ENCODE measurements at places on chromosomes 1 and 21.

GRCh38 chr1:236494586-236495466 is 29.0 kb upstream of the LGALS8 start:
- DNase-seq: no peak

GRCh38 chr1:118073648-118074435 is 111.2 kb downstream of the SPAG17 start:
- DNase-seq: no peak

DNA sequence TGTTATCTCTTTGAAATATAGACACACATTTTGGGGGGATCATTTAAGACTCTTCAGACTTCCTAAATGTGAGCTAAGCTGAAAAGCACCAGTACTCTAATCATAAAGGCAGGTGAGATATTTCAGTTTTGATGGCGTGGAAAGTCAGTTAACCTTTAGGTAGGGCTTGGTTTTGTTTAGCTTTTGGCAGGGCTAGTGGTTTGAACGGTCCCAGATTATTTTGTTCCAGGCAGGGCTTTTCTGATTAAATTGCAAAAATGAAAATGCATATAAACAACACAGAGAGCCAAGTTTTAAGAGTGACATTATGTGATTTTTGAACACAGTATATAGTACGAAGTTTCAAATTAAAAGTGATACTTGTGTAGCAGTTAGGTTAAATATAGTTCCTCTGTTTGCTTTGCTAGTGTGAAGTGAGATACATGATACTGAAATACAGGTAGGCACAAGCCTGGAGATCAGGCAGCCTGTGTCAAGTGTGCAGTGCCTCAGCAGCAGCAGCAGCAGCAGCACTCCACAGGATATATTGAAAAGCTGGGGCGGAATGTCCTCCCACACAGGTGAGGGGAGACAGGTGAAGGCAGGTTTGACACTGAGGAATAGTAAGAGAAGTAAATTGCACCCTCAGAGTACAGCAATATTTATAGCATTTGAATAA is 47.4 kb downstream of the CAMTA1 start:
- no peak for DNase-seq

- DNase-seq: no peak
Observed at GRCh38 chr1:63864224-63864641, 90.4 kb downstream of the ROR1 start.

GRCh38 chr21:16563795-16564194 is 834.0 kb downstream of the USP25 start:
- no peak for DNase-seq

DNA sequence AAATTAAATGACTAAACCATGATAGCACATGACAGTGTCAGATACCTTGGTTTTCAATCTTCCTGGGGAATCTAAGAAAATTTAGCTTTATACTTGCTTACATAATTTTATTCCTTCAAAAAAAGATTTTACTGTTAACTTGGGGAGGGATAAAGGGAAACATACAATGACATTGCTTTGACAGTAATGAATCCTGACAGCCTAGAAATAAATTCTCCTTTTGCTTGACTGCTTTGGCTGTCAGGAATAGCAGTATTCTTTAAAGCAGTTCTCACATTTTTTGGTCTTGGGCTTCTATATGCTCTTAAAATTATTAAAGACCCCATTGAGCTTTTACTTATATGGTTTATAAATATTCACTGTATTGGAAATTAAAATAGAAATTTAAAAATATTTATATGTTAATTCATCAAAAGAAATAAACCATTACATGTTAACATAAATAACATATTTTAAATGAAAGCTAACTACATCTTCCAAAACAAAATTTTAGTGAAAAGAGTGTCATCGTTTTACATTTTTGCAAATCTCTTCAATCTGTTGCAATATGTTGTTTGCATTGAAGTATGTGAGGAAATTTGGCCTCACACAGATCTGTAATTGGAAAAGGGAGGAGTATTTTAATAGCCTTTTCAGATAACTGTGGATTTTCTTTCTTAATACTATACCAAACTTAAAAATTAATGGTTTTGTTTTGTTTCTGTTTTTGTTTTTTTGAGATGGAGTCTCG is 16.1 kb downstream of the EPHX4 start:
- no peak for DNase-seq

- DNase-seq: no peak
Observed at GRCh38 chr1:66730462-66730861, 21.8 kb upstream of the DYNLT5 start.

DNA sequence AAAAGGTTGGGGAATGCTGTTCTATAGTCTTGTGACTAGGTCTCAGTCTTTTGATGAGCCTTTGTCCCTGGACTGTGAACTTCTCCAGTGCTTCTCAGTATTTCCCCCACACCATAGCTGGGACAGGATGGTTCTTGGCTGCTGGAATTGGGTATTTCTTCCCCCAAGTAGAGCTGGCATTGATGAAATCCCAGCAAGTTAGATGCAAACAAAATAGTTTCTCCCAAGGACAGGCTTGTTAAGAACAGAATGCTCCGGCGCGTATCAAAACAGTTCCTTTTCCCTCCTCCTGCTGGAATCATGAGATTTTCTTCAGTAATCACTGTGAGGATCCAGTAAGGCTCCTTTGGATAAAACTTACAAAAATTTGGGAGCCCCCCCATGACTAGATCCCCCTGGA is 162.6 kb downstream of the PIK3R3 start:
- no peak for DNase-seq

DNA sequence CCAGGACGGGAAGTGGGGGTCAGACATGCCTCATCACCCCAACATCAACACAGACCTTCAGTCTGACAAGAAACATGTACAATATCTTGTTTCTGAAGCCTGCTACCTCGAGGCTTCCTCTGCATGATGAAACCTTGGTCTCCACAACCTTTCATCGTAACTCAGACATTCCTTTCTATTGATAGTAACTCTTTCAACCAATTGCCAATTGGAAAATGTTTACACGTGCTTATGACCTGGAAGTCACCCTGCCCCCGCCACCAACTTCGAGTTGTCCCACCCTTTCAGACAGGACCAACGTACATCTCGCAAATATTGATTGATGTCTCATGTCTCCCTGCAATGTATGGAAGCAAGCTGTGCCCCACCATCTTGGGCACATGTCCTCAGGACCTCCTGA is 159.5 kb downstream of the ETS2 start:
- no peak for DNase-seq

DNA sequence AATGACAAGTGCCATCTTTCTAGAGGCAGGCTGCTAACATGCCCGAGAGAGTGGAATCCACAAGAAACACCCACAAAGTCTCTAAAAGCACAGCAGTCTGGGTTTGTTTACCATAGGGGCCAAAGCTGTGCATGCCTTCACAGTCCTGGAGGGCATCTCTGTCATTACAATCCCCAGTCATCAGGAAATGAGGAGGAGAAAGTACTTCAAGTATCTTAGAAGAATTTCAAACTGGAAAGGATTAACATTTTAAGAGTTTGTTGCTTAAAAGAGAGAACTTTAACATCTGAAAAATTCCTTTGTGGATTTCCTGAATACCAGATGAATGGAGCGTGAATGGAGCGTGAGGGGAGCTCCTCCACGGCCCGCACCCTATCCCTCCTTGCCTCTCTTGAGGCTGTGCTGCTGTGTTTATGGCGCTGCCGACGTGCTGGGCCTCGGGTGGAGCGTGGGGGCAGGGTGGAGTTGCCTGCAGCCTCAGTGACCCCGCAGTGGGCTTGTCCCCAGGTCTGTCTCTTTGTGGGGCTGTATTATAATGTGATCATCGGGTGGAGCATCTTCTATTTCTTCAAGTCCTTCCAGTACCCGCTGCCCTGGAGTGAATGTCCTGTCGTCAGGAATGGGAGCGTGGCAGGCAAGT is 23.3 kb downstream of the SLC6A17 start:
- no peak for DNase-seq

DNA sequence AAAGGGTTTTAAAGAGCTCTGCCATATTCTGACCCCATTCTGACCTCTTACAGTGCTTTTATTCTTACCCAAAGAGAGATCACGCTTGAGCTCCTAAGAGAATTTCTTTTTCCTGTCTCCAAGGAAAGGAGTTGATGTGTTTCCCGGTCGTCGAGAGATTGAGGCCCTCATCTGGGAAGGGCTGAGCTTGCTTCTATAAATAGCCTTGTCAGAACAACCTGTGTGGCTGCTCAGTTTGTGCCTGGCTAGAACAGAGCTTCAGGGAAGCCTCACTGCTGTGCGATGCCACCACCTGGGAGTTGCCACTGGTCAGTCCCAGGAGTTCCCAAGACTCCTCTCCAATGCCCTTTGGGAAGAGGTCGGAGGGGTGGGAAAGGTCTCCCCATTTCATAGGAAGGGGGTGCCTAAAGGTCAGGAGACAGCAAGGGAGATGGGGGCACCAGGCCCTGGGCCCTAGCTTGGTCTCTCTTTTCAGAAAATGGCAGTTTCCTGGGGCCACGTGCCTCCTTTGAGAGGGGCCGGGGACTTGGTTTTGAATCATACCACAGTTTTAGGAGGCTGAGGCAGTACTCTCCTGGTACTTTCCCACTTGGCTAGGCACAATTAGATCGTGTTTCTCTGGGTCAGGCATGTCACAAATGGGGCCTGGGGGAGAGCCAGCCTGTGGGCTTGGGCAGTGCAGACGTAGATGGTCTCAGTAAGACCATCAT is 52.1 kb downstream of the EIF2D start:
- DNase-seq: peak; percentile 12

GRCh38 chr21:26783466-26784195 is 61.6 kb downstream of the ADAMTS1 start:
- DNase-seq: no peak

DNA sequence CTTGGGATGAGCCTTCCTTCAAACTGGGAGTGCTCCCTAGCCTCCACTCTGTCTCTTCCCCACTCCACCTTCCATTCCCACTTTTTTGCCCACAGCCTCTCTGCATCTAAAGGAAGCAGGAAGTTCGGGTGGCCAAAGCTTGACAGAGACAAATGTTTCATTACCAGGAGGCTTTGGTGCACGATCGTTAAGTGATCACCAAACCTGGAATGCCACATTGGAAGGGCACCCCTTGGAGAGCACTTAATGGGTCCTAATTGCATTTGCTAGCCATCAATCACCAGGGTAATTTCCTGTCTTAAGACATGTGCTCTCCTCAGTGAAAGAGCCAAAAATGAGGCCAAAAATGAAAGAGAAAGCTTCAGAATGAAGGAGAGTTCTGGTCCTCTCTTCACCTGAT is 206.5 kb downstream of the TNR start:
- no peak for DNase-seq

DNA sequence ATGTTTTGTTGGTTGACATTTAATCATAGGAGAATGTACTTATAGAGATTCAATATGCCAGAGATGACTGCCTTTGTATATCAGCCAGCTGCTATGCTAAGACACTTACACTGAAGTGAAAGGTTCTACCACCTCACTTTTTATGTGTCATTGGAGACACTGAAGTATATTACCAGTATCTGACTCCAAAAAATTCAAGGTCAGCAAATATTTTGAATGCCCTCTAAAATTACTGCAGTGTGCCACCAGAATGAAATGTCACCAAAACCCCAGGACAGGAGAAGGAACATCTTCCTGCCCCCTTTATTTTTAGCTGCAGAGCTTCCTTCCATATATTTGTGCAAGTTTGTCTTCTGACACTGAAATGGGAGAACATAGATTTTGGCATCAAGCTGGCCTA is 141.5 kb downstream of the LRRC40 start:
- DNase-seq: no peak

- DNase-seq: no peak
Observed at GRCh38 chr1:216310776-216311175, 112.5 kb downstream of the USH2A start.

DNA sequence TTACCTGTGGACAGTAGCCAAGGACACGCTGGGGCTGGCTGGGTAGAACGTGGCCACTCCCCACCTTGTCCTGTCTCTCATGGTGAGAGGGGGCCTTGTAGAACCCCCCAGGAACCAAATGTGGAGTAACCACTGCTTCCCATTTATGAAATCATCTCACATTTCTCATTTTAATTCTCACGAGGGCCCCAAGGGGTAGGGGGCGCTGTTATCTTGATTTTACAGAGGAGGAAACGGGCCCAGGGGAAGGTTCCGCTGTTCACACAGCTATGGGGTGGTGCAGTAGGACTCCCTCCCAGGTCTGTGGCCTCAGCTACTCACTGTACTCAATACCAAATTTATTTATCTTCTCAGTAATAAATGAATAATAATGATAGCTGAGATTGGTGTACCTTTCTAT is 5.5 kb downstream of the SMPDL3B start:
- DNase-seq: peak; percentile 65

- DNase-seq: no peak
Observed at GRCh38 chr1:110859062-110859461, 13.9 kb upstream of the CD53 start.

GRCh38 chr1:75953461-75953860 is 21.3 kb upstream of the ASB17 start:
- no peak for DNase-seq

DNA sequence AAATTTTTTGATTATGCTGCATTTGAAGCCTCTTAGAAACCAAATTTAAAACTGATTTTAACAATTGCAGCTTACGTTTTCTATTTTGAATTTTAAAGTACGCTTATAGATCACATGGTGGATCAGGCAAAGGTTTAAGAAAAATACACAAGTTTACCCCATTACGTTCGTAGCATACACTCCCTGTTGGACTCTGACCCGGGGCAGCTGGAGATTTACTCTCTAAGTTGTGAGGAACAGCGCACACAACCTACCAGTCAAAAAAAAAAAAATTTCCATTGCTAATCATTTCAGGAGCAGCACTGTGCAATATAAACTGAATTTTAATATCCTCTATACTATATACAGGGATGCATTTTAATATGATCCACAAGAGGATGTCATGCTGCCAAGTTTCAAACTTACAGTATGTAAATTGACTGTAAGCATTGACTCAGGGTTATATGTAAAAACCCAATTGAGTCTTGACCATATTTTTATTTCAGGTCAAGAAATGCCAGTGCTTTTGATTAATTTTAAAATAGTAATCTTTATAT is 20.4 kb downstream of the CSDE1 start:
- DNase-seq: no peak

DNA sequence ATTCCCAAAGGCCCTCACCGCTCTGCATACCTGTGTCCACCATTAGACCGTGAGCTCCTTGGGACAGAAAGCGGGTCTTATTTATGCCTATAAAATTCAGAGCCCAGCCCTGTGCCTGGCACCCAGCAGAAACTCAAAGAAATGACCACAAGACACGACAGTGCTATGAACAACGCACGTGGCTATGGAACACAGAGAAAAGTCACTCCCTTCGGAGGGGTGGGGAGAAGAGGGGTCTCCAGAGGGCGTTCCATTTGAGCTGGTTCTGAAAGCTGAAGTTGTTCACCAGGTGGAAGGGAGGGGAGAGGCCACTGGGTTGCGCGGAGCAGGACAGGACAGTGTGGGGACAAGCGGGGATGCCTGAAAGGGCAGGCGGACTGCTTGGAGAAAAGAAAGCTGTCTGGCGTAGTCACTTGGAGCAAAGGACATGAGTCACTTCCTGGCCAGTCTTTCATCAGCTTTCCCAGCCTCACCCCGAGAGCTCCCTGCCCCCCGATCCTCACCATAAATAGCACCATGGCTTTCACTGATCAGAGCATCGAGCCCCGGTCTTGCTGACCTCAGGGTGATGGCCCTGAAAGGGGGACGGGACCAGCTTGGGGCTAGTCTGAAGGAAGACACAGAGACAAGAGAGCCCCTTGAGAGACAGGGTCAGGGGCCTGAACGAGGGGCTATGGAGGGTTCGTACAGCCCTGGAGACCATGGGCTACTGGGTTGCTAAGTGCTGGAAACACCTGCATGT is 28.5 kb downstream of the ECE1 start:
- no peak for DNase-seq
